Omental fat pad (tissue), 4 donors: ENCODE measurements at places on chromosomes 1 and 21. TPM values are rescaled to one million over a fixed set of nuclear protein-coding genes. Genes with fewer than 3 reads are reported as not detected.

Gene URB2
- 60.2 TPM for total RNA-seq

Gene CELA3B
- not detected for total RNA-seq

Gene RGS8
- not detected for total RNA-seq

Gene TAF12
- 19.6 TPM for total RNA-seq

Gene CD84
- total RNA-seq, result 16.2 TPM

Gene OR2T33
- not detected for total RNA-seq

Gene MNDA
- total RNA-seq, result 7.4 TPM

Gene IGSF9
- total RNA-seq, result 11.0 TPM

Gene OR2T2
- not detected for total RNA-seq

DNA sequence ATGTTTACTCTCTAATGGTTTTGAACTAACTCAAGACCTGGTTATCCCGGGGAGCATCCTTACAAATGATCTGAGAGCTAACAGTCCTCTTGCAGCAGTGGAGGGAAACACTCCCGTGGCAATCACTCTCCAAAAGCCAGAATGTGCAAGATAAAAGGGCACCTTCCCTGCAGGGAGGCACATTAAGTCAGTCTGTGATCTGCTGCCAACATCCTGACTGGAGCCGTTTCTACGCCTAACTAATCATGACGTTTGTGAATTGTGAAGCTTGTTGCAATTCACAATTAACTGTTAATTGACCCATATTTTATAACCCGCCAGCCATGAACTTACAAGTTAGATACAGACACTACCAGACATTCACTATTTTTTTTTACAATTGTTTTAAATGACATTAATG lies 52.1 kb upstream of the LGALS8 start:
- no peak for DNase-seq

GRCh38 chr1:29549001-29549400 lies 312.7 kb downstream of the PTPRU start:
- DNase-seq, result no peak

- DNase-seq, result no peak
Observed at GRCh38 chr1:10957133-10957532, 55.3 kb upstream of the TARDBP start.

DNA sequence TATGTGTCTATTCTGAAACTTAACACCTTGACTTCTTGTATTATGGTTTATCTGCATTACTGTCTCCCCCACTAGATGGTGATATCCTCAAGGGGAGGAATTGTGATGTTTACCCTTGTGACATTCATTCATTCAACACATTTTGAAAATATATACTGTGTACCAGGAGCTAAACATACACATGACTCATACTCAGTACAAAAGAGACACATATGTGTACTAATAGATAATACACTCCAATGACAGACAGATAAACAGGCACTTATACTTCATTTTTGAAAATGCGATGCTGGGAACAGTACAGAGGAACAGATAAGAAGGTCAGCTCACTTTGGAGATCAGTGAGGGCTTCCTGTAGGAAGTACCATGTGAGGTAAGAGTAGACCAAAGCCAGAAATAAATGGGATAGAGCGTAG lies 8.9 kb upstream of the RAB3GAP2 start:
- no peak for DNase-seq

DNA sequence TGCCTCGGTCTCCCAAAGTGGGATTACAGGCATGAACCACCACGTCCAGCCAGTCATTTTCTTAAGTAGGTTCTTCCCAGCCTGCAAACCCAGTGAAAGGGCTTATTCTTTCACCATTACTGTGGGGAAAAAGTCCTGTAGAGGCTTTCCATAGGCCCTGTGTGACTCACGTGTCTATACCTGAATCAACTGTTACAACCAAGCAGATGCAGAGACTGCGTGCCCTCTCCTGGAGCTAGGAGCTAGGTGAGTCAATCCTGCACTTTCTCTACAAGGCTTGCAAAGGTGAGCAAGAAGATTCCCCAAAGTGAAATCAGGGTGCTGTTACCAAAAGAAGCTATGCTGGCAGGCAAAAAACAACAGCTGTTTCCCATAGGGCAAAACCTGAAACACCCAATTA lies 13.8 kb upstream of the MPZL1 start:
- no peak for DNase-seq

DNA sequence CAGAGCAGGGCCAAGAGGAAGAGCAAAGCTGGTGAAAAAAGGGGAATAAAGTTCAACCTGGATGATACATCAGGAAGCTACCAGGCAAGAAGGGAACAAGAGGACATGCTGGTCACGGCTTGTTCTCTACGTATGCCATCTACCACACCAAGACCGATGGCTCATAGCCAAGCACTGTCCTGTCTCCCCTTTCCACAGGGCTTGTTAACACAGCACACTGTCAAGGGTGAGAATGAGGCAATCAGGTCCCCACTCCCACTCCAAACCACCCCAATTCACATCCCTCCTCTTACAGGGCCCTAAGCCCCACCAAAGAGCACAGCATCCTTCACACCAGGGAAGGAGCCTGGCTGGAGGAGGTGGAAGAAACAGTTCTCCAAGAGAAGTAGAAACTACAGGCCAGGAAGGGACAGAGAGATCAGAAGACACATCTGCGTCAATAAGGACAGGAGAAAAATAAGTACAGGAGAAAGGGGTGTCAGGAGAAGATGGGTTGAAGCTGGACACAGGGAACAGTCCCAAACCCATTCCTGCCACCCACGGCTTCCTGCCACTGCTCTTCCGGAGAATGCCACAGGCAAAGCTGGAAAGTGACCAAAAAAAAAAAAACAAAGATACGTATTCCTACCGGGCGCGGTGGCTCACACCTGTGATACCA lies 923 bp upstream of the SHC1 start:
- no peak for DNase-seq
